ENCODE measurements at places on chromosomes 1 and 21. TPM values are rescaled to one million over a fixed set of nuclear protein-coding genes. Genes with fewer than 3 reads are reported as not detected.
A peak's percentile ranks its signal among the peaks of the same experiment; 100 is the strongest.

GRCh38 chr1:59733443-59734141 lies 81.2 kb upstream of the HOOK1 start:
- no peak overlapping the region for H3K4me3 ChIP-seq
- peaks cover 12% of the 10 kb centered on the region for H3K36me3 ChIP-seq
- peaks cover 33% of the 10 kb centered on the region for H3K4me1 ChIP-seq
- DNase-seq: no peak
- H3K27ac ChIP-seq: no peak overlapping the region

DNA sequence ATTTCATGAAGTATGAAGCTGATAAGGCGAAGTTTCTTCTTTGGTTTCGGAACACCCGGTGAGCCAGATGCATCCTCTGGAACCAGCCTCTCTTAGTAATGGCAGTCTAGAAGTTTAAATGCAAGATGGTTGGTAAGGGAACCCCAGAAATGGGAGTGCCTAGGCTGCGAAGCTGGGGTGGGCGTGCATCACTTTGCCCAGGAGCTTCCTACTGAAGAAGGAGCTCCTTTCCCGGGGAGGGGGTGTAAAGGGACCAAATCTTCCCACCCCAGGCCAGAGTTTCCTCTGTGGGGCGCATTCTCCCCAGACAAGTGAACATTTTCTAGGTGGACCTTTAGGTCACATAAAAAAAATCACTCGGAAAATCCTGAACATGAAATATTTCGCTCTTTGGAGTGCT lies 4.4 kb downstream of the TFF2 start:
- H3K4me3 ChIP-seq: no peak overlapping the region
- no peaks in the 10 kb centered on the region for H3K36me3 ChIP-seq
- H3K4me1 ChIP-seq: peaks cover 7% of the 10 kb centered on the region
- no peak overlapping the region for H3K27ac ChIP-seq

ASCL5 gene
- 0.26 TPM for total RNA-seq

SV2A gene
- 21.8 TPM for total RNA-seq

CNN3 gene
- 342 TPM for total RNA-seq

DNA sequence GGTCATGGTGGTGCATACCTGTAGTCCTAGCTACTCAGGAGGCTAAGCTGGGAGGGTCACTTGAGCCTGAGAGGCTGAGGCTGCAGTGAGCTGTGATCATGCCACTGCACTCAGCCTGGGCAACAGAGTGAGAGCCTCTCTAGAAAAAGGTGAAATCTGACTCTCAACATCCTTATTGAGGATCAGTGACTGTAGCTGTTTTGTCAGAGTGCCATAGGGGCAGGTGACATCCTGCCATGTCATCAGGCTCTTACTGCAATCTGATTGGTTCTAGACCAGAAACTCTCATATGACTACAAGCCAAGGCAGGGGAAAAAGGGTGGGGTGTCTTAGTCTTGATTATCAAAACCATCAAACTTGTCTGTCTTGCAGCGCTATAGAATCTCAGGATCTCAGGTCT lies 62.8 kb upstream of the NGF start:
- H3K4me1 ChIP-seq: peaks cover 6% of the 10 kb centered on the region
- no peaks in the 10 kb centered on the region for H3K27me3 ChIP-seq
- no peaks in the 10 kb centered on the region for H3K36me3 ChIP-seq
- no peak overlapping the region for H3K4me3 ChIP-seq

DNA sequence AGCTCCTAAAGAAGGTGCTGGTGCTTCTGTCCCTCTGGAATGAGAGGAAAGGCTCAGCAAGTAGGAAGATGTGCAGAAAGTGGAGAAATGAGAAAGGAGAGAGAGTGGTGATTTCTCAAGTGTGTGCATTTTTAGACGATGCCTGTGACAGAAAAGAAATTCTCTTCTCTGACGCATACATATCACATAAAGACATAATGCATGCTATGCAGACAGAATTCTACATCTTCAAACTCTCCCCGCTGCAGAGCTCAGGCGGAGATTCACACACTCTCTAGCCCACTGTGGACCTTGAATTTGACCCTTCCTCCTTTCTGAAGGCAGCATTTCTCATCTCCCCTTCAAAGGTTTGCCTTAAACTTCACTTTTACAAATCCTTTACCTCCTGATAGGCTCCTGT lies 52.0 kb upstream of the CAMK1G start:
- H3K27ac ChIP-seq: peak overlapping the region; percentile 60
- H3K36me3 ChIP-seq: no peaks in the 10 kb centered on the region
- no peak overlapping the region for H3K4me3 ChIP-seq
- peaks cover 54% of the 10 kb centered on the region for H3K4me1 ChIP-seq
- no peaks in the 10 kb centered on the region for H3K27me3 ChIP-seq

CFAP141 gene
- total RNA-seq: not detected

DNA sequence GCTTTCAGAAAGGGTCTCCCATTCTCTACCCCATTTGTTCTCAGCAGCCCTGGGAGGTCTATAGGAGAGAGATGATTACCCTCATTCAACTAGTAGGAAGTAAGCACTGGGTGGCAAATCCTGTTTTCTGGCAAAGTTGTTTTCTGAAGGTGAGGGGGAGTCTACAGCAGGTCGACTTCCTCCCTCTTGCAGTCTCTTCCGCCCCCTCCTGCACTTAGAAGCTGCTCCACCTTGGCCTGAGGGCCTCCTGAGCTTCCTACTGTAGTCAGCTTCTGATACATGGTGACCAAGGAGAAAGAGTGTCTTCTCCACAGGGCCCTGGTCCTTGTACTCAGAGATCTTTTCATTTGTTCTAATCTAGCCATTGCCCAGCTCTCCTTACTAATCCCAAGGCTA lies 93.1 kb downstream of the RGL1 start:
- H3K27me3 ChIP-seq: no peaks in the 10 kb centered on the region
- no peak overlapping the region for H3K4me3 ChIP-seq
- H3K36me3 ChIP-seq: peaks cover 6% of the 10 kb centered on the region
- DNase-seq: no peak
- peaks cover 7% of the 10 kb centered on the region for H3K4me1 ChIP-seq

DNA sequence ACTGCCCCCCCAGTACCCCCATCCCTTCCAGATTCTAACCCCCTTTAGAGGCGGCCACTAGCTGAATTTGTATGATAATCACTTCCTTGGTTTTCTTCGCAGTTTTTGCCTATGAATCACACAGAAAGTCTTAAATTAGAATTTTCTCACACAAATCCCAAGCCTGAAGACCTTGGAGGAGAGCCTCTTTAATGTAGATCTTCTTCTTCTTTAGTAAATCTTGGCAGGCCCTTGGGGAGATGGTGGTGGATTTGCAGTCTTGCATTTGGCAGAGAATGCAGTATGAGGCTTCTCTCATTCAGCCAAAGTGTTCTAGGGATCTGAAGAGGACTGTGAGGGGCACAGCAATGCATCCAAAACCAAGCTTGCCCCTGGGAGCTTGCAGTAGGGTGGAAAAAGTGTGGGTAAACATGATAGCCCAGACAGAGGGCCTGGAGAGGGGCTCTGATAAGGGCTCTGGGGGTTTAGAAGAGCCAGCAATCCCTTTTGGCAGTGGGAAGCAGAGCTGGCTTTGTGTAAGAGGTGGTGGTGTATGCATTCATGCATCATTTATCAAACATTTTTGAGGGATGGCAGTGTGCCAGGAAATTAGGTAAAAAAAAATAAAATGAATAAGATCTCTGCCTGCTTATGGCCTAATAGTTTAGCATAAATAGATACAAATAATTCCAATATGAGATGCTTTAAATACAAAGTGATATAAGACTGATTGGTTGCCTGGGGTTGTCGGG lies 7.7 kb upstream of the CDC42 start:
- DNase-seq: no peak
- peak overlapping the region; percentile 12 for H3K27ac ChIP-seq
- H3K4me3 ChIP-seq: no peak overlapping the region
- peaks cover 3% of the 10 kb centered on the region for H3K36me3 ChIP-seq

Measured in progenitor cell of endocrine pancreas (in vitro differentiated cells).